ENCODE measurements at places on chromosomes 4 and X.

GRCh38 chrX:76657499-76657898 is 230.0 kb downstream of the MAGEE1 start:
- no peak for DNase-seq

DNA sequence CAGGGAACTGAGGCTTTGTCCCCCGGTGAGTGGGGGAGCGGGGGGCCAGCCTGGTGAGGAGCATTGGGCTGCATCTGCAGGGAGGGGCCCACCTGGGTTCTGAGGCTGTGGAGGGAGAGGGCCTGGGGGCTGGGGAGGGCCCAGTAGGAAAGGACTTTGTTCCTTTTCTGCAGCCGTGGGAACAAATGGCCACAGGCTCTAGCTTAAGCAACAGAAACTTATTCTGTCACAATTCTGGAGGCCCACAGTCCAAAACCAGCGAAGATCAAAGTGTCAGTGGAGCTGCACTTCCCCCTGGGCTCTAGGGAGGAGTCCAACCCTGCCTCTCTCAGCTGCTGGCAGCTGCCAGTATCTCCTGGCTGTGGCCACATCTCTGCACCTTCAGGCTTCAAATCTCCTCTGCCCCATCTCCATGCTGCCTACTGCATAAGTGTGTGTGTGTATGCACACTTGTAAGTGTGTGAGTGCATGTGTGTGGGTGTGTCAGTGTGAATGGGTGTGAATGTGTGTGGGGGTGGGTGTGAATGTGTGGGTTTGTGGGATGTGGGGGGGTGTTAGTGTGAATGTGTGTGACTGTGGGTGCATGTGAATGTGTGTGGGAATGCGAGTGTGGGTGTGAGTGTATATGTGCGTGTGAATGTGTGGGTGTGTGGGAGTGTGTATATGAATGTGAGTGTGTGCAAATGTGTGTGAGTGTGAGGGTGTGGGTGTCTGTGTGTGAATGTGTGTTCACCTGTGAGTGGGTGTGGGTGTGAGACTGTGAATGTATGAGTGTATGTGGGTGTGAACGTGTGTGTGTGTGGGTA is 204.5 kb upstream of the PSAPL1 start:
- DNase-seq, result no peak

- no peak for DNase-seq
Measured at GRCh38 chr4:7620086-7620813, 185.5 kb upstream of the PSAPL1 start.

GRCh38 chrX:136255541-136255940 is 4.3 kb upstream of the MAP7D3 start:
- DNase-seq, result no peak

DNA sequence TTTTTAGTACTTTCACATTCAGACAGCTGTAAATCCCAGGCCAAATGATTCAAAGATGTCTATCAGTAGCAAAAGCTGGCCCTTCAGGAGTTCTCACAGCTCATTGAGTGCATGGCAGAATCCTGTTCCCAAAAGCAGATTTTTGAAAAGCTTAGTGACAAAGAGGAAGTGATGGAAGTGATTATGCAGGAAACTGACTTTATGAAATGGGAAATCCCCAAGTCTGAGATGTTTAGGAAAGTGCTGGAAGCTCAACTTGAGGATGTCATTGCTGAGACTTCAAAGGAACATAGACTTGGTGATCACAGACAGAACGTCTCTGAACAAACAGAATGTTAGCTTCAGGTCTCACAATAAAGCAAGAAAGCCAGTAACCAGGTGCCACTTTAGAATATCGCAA is 51.0 kb upstream of the CFAP47 start:
- no peak for DNase-seq

GRCh38 chr4:15888515-15888914 is 50.0 kb downstream of the FGFBP1 start:
- no peak for DNase-seq

DNA sequence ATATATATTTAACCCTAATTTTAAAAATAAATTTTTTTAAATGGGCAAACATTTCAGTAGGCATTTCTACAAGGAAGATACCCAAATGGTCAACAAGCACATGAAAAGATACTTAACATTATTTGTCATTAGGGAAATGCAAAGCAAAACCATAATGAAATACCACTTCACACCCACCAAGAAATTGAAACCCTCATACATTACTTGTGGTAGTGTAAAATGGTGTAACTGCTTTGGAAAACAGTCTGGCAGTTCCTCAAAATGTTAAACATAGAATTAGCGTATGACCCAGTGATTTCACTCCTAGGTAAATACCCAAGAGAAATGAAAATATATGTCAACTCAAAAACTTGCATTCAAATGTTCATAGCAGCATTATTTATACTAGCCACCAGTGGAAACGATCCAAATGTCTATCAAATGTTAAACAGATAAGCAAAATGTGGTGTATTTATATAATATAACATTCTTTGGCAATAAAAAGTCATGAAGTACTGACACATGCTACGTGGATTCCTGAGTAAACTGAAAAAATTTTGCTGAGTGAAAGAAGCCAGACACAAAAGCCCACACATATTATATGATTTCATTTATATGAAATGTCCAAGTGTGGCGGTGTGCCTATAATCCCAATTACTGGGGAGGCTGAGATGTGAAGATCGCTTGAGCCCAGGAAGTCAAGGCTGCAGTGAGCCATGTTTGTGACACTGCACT is 16.6 kb downstream of the TRIM2 start:
- DNase-seq, result no peak

- no peak for DNase-seq
Measured at GRCh38 chrX:53223955-53224859, 800 bp downstream of the KDM5C start.

DNA sequence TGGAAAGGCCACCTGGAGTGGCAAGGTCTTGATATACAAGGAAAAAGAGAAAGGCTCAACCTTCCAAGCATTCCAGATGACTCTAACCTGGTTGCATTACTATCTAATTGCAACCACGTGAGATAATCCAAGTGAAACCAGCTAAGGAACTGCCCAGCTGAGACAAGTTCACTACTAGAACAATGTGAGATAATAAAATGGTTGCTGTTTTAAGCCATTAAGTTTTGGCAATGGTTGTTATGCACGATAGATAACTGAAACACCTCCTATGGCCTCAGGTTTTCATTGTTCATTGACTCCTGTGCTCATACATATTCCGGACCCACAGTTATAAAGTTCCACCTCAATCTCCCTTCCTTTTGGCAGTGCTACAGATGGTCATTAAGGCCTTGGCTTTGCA is 9.2 kb upstream of the CXorf66 start:
- no peak for DNase-seq

DNA sequence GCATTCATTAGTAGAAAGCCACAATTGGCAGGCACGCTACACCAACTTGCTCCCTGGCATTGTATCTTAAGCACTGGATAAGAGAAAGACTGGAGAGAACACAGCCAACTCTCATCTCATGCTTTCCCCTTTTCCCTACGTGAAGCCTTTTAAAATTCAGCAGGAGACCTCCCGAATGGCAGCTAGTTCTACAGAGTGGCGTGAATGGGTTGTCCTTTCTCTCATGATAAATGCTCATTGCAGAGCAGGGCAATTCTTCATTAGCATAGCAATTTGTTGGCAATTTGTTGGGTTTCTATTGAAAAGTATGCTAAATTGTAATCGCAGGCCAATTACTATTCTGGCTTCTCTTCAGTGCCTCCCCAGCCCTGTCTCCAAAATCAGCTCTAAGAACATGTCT is 48.0 kb downstream of the SEPTIN11 start:
- no peak for DNase-seq

DNA sequence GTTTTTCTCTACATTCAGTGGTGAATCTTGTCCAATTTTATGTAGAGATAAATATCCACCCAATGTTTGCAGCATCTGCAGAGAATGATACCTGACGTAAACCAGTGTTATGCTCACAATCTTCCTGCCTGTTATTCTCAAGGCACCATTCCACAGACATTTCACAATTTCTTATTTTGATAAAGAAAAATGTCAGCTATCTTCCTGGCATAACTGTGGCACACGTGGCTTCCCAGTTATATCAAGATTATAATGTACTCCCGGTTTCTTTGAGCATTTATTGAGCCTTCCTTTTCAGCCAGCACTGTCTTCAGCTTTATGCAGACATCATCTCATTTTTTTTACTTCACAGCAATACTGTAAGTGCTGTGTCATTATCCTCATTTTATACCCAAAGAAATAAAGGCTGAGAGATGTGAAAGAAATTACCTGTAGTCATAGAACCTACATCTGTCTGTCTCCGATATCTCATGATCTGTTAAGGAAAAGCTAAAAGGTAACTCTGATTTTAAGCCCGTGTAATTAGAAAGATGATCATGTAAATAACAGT is 1300.8 kb upstream of the TENM3 start:
- DNase-seq, result no peak

- DNase-seq, result no peak
Measured at GRCh38 chr4:106773076-106773905, 262.8 kb downstream of the DKK2 start.
